ENCODE measurements at places on chromosomes 1 and 21.

GRCh38 chr1:206540044-206540780 is 32.9 kb downstream of the RASSF5 start:
- no peak for DNase-seq

DNA sequence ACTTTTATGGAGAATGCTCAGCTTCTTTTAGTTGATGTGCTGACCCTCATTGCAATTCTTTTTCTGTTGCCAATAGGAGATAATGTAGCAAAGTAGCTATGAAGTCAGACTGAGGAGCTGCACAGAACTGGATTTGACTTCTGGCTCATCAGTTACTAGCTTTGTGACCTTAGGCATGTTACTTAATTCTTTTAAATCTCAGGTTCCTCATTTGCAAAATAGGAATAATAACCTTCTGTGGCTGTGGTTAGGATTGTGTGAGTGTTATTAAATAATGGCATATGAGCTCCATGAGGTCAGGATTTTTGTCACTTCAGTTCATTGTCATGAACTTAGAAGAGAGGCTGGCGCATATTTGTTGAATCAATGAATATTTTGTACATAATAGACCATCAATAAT is 237.6 kb upstream of the SGIP1 start:
- DNase-seq, result no peak

DNA sequence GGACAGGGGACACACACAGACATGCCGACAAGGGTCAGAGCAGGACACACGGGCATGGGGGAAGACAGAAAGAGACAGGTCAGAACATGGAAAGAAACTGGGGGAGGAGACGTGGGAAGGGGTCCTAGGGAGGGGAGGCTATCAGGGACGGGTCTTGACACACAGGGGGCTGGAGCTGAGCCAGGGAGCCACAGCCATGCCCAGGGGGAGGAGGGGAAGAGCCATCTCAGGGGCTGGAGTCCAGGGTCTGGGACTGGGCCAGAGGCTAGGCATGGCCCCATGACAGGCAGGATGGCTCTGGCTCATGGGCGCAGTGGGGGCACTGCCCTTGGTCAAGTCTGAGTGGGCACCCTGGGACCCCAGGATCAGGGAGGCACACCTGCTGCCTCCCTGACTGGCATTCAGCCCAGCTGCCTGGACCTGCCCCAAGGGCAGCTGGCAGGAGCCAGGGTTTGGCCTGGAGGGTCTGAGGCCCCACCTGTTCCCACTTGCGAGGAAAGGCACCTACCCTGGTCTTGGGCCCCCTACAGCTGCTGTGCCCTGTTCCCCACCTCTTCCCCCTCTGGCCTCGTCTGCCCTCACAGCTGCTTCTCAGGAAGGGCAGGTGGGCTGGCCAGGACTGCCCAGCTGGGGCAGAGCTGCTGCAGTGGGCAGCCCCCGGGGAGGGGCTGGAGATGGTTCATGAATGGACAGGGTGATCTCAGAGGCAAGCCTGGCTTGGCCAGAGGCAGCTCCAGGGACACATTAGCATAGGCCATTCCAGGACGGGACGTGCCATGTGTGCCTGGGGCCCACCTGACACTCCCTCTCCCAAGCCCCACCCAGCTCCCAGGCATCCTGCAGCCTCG is 42.9 kb downstream of the HSPG2 start:
- DNase-seq, result no peak

DNA sequence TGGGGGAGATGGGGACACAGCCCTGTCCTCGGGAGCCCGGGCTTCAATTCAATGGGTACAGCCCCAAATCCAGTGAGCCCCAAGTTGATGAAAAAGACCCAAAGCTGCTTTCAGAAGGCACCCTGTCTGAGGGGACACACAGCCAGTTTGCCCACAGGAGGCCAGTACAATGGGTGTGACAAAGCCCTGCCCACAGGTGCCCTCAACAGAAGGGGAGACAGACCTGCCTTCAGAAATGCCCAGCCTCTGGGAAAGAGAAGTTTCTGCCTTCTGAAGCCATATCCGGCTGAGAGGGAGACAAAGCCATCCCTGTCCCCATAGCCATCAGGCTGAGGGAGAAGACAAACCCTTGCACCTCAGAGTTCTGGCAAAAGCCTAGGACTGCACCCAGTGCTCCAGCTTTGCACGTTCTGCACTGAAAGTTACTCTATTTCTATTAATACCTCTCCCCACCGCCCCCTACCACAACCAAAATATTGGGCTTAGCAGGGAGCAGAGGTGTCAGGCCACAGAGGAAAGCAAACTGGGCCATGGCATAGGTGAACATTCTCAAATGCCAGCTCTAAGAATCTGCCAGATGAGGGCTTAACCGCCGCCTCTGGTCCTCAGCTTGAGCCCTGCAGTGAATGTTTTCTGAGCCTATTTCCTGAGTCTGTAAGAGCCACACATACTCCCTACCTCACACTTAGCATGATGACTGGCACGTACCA is 18.0 kb upstream of the PTAFR start:
- DNase-seq, result no peak

GRCh38 chr1:119327450-119328155 is 41.0 kb upstream of the HAO2 start:
- DNase-seq, result no peak

DNA sequence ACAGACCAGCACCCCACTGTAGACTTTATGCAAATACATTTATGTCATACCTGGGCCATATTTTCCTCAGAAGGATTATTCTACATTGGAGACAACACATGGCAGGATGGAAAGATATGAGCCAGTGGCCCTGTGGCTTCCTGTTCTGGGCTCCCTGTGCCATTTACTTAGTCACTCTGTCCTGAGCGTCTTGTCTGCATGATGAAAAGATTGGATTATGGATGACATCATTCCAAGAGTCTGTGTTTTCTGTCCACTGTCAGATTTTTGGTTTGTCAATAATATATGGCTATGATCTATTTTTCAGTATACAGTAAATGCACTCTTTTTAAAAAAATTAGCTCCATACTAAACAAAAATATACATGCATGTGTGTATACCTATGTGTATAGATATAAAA is 30.8 kb downstream of the IGSF5 start:
- DNase-seq, result no peak

DNA sequence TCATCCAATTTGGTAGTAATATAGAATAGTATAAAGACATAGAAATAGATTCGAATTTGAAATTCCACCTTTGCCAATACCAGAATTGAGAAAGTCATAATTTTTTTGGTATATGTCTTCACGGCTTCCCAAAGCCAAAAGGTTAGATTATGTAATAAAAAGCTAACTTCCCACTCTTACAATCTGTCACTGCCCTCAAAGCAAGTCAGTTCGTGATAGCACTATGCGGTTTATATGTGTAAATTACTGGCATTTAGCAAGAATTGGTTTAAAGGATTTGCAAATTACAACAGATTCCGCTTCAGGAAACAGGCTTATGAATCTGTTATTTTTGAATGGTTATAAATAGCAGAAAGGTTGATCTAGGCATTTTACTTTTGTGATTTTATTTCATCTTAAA is 679.4 kb upstream of the ADGRL2 start:
- no peak for DNase-seq

DNA sequence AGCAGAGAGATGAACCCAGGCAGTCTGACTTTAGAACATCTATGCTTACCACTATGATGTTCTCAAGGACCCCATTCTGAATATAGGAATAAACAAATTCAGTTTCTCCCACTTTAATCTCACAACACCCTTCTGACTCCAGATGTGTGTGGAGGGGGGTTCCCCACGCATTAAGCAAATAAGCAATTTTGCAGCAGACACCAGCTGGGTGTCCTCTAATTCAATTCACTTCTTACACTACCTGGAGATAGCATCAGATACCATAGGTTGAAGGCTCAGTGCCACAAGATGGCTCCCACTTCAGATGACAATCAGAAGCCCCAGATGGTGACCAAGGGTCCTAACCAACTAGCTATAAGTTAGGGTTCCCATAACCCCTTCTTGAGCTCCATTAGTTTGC is 30.3 kb upstream of the CEP350 start:
- DNase-seq, result no peak
